ENCODE measurements at places on chromosomes 12 and 14.
A peak's percentile ranks its signal among the peaks of the same experiment; 100 is the strongest.

GRCh38 chr12:117334051-117334450 lies 27.4 kb downstream of the NOS1 start:
- H3K4me3 ChIP-seq, result no peak overlapping the region
- DNase-seq, result no peak
- H3K27ac ChIP-seq, result no peak overlapping the region
- H3K27me3 ChIP-seq, result no peaks in the 10 kb centered on the region
- no peaks in the 10 kb centered on the region for H3K4me1 ChIP-seq

- H3K36me3 ChIP-seq, result no peaks in the 10 kb centered on the region
- H3K27me3 ChIP-seq, result no peaks in the 10 kb centered on the region
- H3K4me1 ChIP-seq, result peaks cover 6% of the 10 kb centered on the region
- no peak for DNase-seq
- no peak overlapping the region for H3K27ac ChIP-seq
These were observed 59.4 kb downstream of the ITPK1 start for GRCh38 chr14:93056166-93056839.

GRCh38 chr12:113857371-113857770 lies 108.8 kb downstream of the RBM19 start:
- H3K4me1 ChIP-seq, result peaks cover 10% of the 10 kb centered on the region
- no peak for DNase-seq
- peaks cover 2% of the 10 kb centered on the region for H3K36me3 ChIP-seq
- H3K4me3 ChIP-seq, result no peak overlapping the region
- no peak overlapping the region for H3K27ac ChIP-seq

- no peaks in the 10 kb centered on the region for H3K4me1 ChIP-seq
- no peaks in the 10 kb centered on the region for H3K27me3 ChIP-seq
- H3K4me3 ChIP-seq, result no peak overlapping the region
- no peak overlapping the region for H3K27ac ChIP-seq
- H3K36me3 ChIP-seq, result no peaks in the 10 kb centered on the region
These were observed 186.5 kb upstream of the HMGA2 start for GRCh38 chr12:65637774-65638173.

GRCh38 chr14:62031504-62031903 lies 269.3 kb downstream of the SNAPC1 start:
- no peak overlapping the region for H3K27ac ChIP-seq
- no peaks in the 10 kb centered on the region for H3K27me3 ChIP-seq
- H3K4me1 ChIP-seq, result no peaks in the 10 kb centered on the region
- no peaks in the 10 kb centered on the region for H3K36me3 ChIP-seq
- H3K4me3 ChIP-seq, result no peak overlapping the region

GRCh38 chr12:15688202-15688736 lies 100.9 kb downstream of the EPS8 start:
- peaks cover 1% of the 10 kb centered on the region for H3K4me1 ChIP-seq
- DNase-seq, result no peak
- H3K36me3 ChIP-seq, result no peaks in the 10 kb centered on the region
- H3K27ac ChIP-seq, result no peak overlapping the region

- DNase-seq, result peak; percentile 64
- H3K27me3 ChIP-seq, result no peaks in the 10 kb centered on the region
- peak overlapping the region; percentile 6 for H3K4me3 ChIP-seq
- H3K27ac ChIP-seq, result no peak overlapping the region
- peaks cover 13% of the 10 kb centered on the region for H3K4me1 ChIP-seq
These were observed 499 bp downstream of the DGLUCY start for GRCh38 chr14:91114079-91115065.

- DNase-seq, result no peak
- no peak overlapping the region for H3K4me3 ChIP-seq
- no peaks in the 10 kb centered on the region for H3K27me3 ChIP-seq
- H3K4me1 ChIP-seq, result peaks cover 3% of the 10 kb centered on the region
- no peak overlapping the region for H3K27ac ChIP-seq
These were observed 101.0 kb downstream of the SINHCAF start for GRCh38 chr12:31224768-31225448.

- H3K36me3 ChIP-seq, result no peaks in the 10 kb centered on the region
- no peak overlapping the region for H3K4me3 ChIP-seq
- no peaks in the 10 kb centered on the region for H3K27me3 ChIP-seq
- H3K4me1 ChIP-seq, result no peaks in the 10 kb centered on the region
- no peak for DNase-seq
These were observed 290.8 kb downstream of the PRKD1 start for GRCh38 chr14:29636870-29637269.

- H3K36me3 ChIP-seq, result no peaks in the 10 kb centered on the region
- DNase-seq, result no peak
- no peaks in the 10 kb centered on the region for H3K27me3 ChIP-seq
- H3K4me1 ChIP-seq, result no peaks in the 10 kb centered on the region
- H3K27ac ChIP-seq, result no peak overlapping the region
- no peak overlapping the region for H3K4me3 ChIP-seq
These were observed 15.3 kb upstream of the HVCN1 start for GRCh38 chr12:110704231-110704630.

DNA sequence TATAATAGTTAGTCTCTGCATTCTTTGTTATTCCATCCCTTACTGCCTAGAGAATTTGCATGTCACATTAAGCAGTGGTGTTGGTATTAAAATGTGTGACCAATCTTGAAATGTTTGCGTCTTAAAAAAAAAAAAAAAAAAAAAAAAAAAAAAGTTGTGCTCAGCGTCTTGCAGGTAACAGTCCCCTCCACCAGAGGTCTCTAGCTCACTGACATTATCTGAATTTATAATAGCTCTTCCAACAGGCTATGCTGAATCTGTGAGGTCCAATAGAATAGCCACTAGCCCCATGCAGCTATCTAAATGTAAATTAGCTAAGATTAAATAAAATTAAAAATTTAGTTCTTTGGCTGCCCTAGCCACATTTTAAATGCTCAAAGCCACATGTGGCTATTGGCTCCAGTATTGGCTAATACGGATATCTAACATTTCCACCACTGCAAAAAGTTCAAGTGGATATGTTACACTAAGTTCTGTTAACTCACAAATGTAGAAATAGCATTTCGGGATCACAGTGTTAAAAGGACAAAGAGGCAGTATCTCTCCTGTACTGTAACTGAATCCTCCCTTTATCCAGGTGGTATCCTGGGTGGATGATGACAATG lies 28.7 kb downstream of the NKX2-8 start:
- no peaks in the 10 kb centered on the region for H3K27me3 ChIP-seq
- DNase-seq, result peak; percentile 16
- no peak overlapping the region for H3K4me3 ChIP-seq

- peaks cover 3% of the 10 kb centered on the region for H3K4me1 ChIP-seq
- no peak for DNase-seq
- H3K36me3 ChIP-seq, result peaks cover 6% of the 10 kb centered on the region
- no peak overlapping the region for H3K4me3 ChIP-seq
These were observed 4.0 kb upstream of the SLC22A17 start for GRCh38 chr14:23356662-23357061.

GRCh38 chr12:12469386-12469785 lies 93.3 kb downstream of the DUSP16 start:
- no peaks in the 10 kb centered on the region for H3K4me1 ChIP-seq
- no peak overlapping the region for H3K27ac ChIP-seq
- H3K4me3 ChIP-seq, result no peak overlapping the region

- peak overlapping the region; percentile 9 for H3K4me3 ChIP-seq
- H3K36me3 ChIP-seq, result no peaks in the 10 kb centered on the region
- peaks cover 13% of the 10 kb centered on the region for H3K4me1 ChIP-seq
- no peak for DNase-seq
- no peak overlapping the region for H3K27ac ChIP-seq
These were observed 174.1 kb upstream of the RTL1 start for GRCh38 chr14:101077481-101078074.

GRCh38 chr12:104494793-104495158 lies 38.0 kb downstream of the CHST11 start:
- H3K27ac ChIP-seq, result no peak overlapping the region
- H3K27me3 ChIP-seq, result no peaks in the 10 kb centered on the region
- no peak for DNase-seq
- H3K4me1 ChIP-seq, result no peaks in the 10 kb centered on the region

DNA sequence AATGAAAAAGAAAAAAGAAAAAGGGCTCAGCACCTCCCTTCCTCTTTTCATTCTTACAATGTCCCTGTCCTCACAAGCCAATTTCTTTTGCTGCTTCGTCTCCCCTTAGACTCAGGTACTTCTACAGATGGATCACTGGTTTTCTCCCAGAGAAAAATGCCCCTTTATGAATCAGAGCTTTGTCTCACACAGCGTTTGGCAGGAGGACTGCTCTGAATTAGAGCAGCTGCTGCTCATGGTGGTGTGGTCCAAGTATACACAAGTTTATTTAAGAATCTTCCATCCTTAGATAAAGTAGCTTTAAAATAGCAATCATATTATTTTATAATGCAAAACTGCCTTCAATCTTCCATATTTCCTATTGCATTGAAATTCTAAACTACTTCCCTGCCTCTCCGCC lies 80.3 kb downstream of the SLC8A3 start:
- no peak overlapping the region for H3K27ac ChIP-seq
- no peaks in the 10 kb centered on the region for H3K4me1 ChIP-seq
- DNase-seq, result no peak
- H3K4me3 ChIP-seq, result no peak overlapping the region
- H3K36me3 ChIP-seq, result no peaks in the 10 kb centered on the region

DNA sequence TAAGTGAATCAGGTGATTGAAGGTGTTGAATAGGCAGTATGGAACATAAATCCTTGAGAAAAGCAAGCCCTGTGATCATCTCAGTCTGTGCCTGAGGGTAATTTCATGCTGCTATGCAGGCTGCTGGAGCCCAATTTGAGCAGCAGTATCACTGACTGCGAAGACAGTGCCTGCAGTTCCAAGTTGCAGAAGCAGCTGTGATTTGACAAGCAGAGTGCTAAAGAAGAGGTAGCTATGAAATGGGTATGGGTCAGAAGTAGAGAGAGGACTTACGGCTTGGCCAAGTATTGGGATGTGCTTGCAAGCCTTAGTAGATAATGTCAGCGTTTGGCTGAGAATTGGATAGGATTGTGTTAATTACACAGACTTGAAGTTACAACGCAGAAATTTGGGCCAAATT lies 22.5 kb downstream of the PIK3C2G start:
- no peak for DNase-seq
- H3K27me3 ChIP-seq, result no peaks in the 10 kb centered on the region
- H3K36me3 ChIP-seq, result no peaks in the 10 kb centered on the region
- H3K4me1 ChIP-seq, result no peaks in the 10 kb centered on the region
- no peak overlapping the region for H3K4me3 ChIP-seq
- H3K27ac ChIP-seq, result no peak overlapping the region

- peak overlapping the region; percentile 86 for H3K4me3 ChIP-seq
- no peaks in the 10 kb centered on the region for H3K27me3 ChIP-seq
- no peaks in the 10 kb centered on the region for H3K36me3 ChIP-seq
- peaks cover 3% of the 10 kb centered on the region for H3K4me1 ChIP-seq
- no peak for DNase-seq
These were observed 606 bp downstream of the EP400 start for GRCh38 chr12:131950182-131950913.

- no peak overlapping the region for H3K4me3 ChIP-seq
- no peaks in the 10 kb centered on the region for H3K36me3 ChIP-seq
- no peak for DNase-seq
- no peaks in the 10 kb centered on the region for H3K27me3 ChIP-seq
- no peaks in the 10 kb centered on the region for H3K4me1 ChIP-seq
These were observed 27.6 kb upstream of the ARHGAP5 start for GRCh38 chr14:32049361-32050088.

GRCh38 chr12:52838609-52839435 lies 4.7 kb upstream of the KRT79 start:
- no peak overlapping the region for H3K27ac ChIP-seq
- no peak for DNase-seq
- H3K4me3 ChIP-seq, result no peak overlapping the region
- H3K4me1 ChIP-seq, result no peaks in the 10 kb centered on the region

DNA sequence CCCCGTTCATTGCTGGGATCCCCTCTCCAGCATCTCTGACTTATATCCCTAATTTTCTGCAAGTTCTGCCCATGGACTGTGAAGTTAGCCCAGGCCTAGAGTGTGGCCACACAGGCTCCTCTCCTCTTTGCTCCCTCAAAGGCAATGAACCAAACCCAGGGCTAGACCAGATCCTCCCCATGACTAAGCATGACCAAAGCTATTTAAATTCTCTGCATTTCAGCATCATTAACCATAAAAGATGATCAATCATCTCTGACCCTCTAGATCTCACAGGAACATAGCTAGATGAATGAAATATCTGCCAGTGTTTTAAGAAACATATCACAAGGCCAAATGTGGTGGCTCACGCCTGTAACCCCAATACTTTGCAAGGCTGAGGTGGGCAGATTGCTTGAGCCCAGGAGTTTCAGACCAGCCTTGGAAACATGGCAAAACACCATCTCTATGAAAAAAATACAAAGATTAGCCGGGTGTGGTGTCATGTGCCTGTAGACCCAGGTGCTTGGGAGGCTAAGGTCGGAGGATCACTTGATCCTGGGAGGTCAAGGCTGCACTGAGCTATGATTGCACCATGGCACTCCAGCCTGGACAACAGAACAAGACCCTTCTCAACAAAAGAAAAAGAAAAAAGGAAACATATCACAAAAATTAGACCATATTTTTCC lies 2.2 kb upstream of the KRT3 start:
- DNase-seq, result no peak
- no peak overlapping the region for H3K27ac ChIP-seq
- no peak overlapping the region for H3K4me3 ChIP-seq
- no peaks in the 10 kb centered on the region for H3K36me3 ChIP-seq

DNA sequence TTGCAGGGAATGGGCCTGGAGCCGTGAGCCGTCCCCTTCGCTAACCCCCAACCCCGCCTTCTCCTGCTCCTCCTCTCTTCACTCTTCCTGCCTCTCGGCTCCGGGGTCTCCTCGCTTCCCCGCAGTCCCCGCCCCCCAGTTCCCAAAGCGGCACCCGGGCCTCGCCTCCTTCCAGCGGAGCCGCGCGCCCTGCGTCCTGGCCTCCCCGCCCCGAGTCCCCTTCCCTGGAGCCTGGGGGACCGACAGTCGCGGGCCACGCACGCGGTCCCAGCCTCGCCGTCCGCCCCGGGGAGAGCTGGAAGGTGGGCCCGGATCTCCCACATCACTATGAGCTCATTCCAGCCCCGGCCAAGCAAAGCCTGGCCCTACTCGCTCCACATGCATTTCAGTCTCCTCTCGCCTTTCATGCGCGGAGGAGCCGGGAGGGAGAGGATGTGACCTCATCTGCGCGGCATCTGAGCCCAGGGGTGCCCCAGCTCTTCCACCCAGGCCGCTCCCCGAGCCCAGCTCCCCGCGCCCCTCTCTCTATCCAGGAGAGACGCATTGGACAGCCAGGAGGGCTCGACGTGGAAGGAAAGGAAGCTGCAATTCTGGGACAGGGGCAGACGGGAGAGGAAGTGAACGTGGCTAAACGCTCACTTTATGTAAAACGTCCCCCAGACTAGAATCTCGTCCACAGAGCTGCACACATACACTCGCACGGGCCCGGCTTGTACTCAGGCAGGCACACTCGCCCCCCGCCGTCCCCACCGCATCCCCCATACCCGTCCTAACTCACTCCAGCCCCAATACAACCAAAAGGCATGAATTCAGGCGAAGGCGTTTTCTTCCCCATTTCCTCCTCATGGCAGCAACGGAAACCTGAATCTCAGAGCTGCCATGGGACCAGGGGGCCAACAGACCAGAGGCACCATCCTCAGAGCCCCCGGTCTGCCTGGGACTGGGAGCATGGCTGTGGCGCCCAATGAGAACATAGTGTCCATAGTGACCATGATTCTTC lies 108.7 kb upstream of the CCND2 start:
- no peak for DNase-seq
- H3K36me3 ChIP-seq, result no peaks in the 10 kb centered on the region
- peak overlapping the region; percentile 37 for H3K4me3 ChIP-seq
- H3K4me1 ChIP-seq, result peaks cover 3% of the 10 kb centered on the region
